ENCODE measurements at places on chromosomes 3 and 15.

DNA sequence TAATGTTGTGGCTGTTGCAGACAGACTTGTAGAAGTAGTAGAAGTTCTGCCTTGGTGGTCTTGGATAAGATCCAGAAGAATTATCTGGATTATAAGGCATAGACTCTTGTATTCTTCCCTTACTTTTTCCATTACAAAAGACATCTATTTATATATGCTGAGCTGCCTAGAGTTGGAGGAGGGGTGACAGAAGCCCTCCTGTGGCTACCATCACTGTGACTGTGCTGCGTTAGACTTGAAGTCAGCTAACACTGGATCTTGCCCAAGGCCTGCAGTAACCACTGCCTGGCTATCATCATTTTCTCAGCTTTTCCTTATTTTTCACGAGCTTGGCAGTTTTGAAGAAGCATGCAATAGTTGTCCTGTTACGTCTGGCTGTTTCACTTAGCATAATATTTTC lies 684.8 kb upstream of the BCHE start:
- no peak for DNase-seq

DNA sequence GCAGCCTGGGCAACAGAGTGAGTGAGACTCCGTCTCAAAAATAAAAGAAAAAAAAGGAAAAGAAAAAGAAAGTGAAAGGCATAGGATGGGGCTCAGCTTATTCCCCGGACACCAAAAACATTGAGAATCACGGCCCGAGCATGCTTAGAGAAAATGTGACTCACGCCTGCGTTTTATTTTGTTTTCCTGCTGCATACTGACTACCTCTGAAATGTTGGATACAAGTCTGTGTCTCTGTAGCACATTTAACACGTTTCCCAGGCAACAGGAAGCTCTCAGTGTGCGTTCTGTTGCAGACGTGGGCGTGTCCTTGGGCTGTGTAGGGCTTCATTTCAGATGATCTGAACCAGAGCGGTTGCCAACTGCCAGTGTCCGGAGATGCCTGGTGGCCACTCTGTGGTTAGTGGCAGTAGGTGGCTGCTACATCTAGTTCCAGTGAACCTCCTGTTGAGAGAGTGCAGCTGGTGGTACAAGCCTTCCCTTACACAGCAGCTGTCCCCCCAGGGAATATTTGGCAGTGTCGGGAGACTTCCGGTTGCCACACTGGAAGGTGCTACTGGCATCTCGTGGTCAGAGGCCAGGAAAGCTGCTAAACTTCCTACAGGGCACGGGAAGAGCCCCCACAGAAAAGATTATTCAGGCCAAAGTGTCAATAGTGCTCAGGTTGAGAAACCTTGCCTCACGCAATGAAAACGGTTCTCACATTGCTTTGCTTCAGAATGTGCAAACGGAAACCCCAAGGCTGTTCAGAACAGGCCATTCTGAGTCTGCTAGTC lies 3.0 kb downstream of the SLC51A start:
- peak; percentile 77 for DNase-seq

GRCh38 chr3:23304424-23304823 lies 101.3 kb downstream of the UBE2E2 start:
- no peak for DNase-seq

DNA sequence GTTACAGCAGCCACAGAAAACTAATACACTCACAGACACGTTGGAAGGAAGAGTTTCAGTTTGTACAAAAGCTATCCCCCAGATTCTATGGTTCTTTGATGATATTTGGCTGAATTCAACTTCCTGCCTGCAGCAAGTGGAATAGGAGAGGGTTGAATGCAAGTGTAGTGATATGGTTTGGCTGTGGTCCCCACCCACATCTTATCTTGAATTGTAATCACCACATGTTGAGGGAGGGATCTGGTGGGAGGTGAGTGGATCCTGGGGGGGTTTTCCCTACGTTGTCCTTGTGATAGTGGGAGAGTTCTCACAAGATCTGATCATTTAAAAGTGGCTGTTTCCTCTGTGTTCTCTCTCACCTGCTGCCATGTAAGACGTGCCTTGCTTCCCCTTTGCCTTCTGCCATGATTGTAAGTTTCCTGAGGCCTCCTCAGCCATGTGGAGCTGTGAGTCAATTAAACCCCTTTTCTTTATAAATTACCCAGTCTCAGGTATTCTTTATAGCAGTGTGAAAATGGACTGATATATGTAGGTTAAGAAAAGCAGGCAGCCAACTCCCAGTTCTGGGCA lies 29.8 kb downstream of the NMNAT3 start:
- no peak for DNase-seq

GRCh38 chr15:56582785-56583184 lies 117.8 kb upstream of the MNS1 start:
- DNase-seq, result no peak

DNA sequence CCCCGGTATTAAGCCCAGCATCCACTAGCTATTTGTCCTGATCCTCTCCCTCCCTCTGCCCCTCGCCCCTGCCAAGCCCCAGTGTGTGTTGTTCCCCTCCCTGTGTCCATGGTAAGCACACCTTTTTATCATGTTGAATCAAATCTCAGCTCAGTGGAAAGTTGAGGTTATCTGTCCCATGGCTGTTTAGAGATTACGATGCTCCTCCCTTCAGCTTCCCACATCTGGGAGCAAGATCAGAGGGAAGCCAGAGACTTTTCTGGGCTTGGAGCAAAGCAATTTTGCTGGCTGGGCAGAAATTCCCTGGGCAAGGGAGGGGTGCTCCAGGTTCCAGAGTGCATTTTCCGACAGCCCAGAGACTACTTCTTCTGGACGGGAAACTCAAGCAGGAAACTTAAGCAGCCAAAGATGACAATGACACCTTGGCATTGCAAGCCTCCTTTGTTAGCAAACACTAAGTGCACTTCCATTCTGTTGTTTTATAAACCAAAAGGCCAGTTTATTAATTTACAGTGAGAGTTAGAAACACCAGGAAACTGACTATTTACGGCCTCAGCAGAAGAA lies 104.5 kb downstream of the MESD start:
- DNase-seq, result no peak

DNA sequence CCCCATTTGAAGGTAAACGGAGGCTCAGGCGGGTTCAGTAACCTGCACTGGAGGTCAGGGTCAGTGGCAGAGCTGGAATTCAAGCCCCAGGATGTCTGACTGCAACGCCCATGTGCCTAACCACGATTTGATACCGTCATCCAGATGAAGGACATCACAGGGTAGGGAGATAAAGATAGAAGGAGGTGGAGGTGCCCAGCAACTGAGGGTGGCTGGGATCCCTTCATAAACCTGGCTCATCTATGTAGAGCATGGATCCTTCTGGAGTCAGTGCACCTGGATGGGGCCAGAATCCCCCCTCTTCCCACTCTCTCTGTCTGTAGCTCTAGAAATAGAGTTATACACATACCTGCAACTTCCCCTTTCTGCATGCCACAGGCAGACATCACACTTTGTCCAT lies 41.3 kb downstream of the GOLGA8S start:
- no peak for DNase-seq

DNA sequence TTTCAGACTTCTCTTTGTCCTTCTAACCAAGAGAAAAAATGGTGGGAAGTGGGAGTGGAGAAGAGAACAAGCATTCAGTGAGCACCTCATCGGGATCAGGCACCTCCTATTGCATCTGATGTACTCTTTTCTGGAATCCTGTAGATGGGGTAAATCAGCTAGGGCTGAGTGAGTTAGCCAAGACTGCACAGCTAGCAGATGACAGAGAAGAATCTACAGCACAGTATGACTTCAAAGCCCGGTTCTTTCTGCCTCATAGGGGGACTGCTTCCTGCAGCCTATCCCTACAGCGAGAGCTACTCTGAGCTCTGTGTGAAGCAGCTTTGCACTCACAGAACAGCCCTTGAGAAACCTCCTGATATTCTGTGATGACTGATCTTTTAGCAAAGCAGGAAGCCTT lies 275.2 kb upstream of the MEIS2 start:
- no peak for DNase-seq

GRCh38 chr3:100335434-100335833 lies 877 bp downstream of the NIT2 start:
- peak; percentile 19 for DNase-seq

DNA sequence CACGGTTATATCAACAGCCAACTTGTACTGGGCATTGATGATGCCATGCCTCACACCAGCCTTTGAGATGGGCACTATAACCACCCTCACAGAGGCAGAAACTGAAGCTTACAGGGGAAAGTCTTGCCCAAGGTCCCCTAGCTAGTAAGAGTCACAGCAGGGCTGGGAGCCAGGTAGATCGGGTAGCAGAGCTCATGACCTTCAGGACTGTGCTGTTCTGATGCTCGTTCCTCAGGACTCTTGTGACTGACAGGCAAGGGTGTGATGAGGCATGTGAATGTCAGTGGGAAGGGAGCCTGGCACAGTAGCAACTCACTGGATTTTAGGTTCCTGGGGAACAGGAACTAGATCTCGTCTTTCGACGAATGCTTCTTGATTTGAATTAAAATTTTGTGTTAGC lies 65.7 kb downstream of the RLBP1 start:
- no peak for DNase-seq

GRCh38 chr3:187888701-187889100 lies 143.4 kb upstream of the BCL6 start:
- no peak for DNase-seq

GRCh38 chr3:109131276-109131675 lies 5.2 kb upstream of the C3orf85 start:
- no peak for DNase-seq
